Stimulated activated CD4-positive, alpha-beta T cell treated with anti-CD3 and anti-CD28 coated beads, Interleukin-2, amount 100 ng/mL, for 4 hours (primary cell): ENCODE measurements at places on chromosomes 1 and 21.

DNA sequence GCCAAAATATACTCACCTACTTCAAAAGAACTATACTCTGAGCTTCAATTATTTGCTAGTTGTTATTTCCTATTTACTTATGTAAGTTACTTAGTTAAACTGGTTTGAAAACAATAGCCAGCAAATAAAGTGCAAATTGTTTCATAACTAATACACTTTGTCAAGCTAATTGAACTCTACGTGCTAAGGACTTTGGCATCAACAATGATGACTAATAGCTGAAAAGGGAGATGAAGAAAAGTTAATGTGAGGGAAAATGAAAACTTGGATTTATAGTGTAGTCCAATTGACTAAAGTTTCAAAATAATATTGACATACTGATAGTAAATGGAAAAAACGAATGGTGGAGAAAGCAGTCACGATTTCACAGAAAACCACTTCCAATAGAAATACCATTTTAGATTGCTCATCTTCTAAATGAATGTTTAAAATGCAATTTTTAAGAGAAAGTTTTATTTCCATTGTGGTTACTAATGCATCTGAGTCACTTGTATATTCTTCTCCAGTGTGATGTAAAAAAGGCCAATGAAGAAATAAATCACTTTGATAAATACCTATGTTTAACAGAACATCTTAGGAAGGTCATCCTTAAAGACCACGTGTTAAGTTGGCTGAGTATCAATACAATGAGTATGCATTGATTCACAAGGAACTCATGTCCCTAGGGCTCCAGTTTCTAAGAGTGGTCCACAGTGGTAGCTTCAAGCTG lies 455.2 kb downstream of the LTN1 start:
- no peak for DNase-seq

- no peak for DNase-seq
Observed at GRCh38 chr1:115701090-115701489, 59.3 kb downstream of the VANGL1 start.

DNA sequence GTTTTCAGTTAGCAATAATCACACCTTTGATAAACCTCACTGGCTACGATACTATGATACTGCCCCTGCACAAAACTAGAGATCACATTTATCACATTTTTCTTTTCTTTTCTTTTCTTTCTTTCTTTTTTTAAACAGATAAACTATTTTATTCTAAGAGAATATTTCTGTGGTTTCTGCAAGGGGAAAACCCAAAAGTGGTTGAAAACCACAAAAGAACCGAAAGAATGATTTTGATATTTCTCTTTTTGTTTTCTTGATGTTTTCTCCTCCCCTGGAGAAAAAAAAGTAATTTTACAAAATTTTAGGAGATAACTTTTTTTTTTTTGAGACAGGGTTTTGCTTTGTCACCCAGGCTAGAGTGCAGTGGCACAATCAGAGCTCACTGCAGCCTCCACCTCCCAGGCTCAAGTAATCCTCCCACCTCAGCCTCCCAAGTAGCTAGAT lies 18.4 kb upstream of the FRRS1 start:
- no peak for DNase-seq

- DNase-seq = no peak
Observed at GRCh38 chr1:214455479-214455878, 95.9 kb downstream of the PTPN14 start.

DNA sequence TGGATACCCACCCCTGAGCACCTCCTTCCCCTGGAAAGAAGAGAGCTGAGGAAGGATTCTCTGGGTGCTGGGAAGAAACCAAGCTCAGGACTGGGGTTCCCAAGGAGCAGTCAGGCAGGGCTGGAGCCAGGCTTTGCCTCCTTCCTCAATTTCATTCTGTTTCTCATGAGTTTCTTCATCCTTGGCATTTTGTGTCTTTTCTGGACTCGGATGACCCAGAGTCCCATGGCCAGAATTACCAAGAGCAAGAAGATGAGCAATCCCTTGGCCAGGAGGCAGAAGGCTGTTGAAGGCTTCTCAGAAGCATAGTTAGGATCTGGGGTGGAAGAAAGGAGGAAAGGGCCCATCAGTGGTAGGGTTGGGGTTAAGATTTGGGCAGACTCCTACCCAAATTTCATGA lies 2.5 kb downstream of the SLAMF9 start:
- DNase-seq = no peak
